ENCODE measurements at places on chromosomes 7 and 10.

DNA sequence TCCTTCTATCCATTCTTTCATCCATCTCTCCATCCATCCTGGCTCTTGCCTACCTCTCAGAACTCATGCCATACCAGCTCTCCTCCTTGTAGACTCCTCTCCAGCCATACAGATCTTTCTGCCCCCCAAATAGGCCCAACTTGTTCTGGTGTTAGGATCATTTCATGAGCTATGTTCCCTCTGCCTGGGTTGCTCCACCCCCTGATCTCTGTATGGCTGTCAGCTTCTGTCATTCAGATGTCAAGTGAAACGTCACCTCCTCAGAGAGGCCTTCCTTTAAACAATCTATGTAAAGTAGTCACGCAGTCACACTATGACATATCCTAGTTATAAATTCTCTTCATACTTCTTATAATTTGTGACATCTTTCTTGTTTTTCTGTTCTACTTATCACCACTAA, 42.3 kb upstream of the PNLIPRP3 start:
- no peak for DNase-seq

DNA sequence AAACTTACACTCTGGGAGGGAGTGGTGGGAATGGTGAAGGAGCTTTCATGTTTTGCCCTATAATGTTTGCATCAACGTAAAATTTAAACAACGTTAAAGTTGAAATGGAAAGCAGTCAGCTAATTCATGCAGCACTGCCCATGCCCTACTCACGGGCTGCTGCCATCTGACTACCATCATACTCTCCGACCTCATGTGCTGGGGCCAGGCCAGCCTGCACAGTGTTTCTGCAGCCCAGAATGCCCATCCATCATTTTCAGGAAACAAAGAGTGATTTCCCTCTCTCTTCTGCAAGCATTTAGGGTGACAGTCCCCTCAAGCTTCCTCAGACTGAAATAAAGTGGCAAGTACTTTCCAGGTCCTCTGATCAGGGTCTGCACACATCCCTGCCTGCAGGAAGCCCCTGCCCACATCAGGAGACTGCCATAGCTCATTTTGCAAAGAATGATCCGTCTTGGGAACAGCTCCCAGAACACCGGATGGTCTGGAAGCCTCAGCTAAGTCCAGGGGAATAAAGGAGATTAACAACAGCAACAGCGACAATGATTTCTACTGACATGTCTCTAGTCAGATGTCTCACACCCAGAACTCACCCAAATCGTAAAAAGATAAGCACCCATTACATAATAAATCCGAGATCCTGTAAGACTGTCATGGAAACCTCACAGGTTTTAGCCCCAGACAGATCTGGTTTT, 40.3 kb downstream of the ARHGAP22 start:
- DNase-seq, result no peak

DNA sequence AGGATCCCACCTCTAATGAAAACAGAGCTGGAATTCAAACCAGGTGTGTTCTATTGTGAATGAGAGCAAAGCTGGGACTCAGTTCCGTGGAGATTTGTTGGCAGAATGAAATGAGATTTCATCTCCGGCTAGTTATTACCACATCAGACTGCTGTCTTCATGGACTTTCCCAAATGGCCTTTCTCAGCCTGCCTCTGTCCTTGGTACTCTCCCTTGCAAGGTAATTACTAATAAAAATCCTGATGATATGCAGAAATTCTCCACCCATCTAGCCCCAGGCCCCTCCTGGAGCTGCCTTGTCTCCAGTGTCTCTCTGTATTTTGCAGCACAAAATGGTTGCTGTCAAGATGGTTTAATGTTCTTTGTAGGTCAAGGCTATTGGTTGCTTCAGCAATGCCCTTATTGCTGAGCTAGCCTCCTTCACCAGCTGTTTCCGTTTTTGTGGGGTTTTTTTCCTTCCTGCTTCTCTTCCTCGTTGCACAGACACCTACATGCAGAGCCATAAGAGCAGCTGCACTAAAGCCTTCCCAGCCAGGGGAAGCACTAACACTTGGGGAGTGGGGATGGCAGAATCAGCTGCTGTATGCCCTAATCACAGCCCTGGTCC, 185.0 kb upstream of the GHITM start:
- DNase-seq, result no peak

- no peak for DNase-seq
Measured at GRCh38 chr7:18610331-18610948, 114.9 kb downstream of the HDAC9 start.

GRCh38 chr7:124033807-124034753, 1.2 kb upstream of the TMEM229A start:
- no peak for DNase-seq

DNA sequence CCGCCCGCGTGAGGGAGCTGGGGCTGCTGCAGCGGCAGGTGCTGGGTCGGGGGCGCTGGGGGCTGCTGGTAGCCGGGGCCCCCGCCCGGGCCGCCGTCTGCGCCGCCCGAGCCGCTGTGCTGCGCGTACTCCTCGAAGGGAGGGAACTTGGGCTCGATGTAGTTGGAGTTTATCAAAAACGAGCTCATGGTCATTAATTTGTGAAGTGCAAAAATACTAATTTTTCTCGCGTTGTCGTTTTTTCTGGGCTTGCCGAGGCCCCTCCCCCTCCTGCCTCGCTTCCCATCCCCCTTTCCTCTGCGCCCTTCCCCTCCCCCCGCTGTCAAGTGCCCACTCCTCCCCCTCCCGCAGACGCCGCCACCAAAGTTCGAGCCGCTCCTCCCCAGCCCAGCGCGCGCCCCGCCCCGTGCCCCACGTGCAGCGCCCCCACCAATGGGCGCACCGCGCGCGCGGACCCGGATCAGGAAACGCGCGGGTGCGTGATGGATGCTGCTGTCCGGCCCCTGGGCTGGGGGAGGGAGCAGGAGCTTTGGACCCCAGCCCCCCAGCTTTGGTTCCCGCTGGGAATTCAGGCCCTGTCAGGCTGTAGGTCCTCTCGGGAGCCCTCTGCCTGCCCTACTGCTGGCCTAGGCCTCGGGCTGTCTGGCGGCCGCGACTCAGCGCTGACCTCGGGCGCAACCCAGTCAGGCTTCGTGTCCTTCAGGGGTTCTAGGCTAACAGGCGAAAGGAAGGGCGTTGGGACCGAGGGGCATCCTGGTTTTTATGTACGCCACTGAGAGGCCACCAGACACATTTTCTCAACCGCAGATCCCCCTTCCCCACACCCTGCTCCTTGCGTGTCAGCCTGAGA, at the start of gene HOXA4:
Gene HOXA4, minus strand, starts transcription at position 218 of the 850 bp plus-strand sequence. Its CDS starts 24 bp downstream, at position 194.
- DNase-seq, result no peak

GRCh38 chr10:121291823-121292222, 306.4 kb downstream of the FGFR2 start:
- DNase-seq, result no peak

DNA sequence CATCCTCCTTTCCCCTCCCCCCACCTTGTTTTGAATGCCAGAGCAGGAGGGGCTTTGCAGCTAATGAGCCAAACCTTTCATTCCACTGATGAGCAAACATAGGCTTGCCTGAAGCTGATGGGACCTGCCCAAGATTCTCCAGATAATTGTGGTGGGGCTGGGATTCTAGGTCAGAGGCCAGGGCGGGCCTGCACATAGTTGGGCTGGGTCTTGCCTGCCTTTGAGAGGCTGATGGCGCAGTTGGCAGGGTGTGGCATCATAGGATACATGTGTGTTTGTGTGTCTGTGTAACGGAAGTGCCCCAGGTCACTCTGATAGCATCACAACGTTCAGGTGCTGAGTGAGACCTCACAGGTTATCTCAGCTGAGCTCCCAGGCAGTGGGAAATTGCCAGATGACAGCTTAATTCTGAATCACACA, 22.9 kb downstream of the BTBD16 start:
- no peak for DNase-seq

GRCh38 chr10:115046686-115047236, 46.4 kb upstream of the ATRNL1 start:
- no peak for DNase-seq

- DNase-seq, result no peak
Measured at GRCh38 chr7:47318395-47319182, 263.3 kb downstream of the TNS3 start.

DNA sequence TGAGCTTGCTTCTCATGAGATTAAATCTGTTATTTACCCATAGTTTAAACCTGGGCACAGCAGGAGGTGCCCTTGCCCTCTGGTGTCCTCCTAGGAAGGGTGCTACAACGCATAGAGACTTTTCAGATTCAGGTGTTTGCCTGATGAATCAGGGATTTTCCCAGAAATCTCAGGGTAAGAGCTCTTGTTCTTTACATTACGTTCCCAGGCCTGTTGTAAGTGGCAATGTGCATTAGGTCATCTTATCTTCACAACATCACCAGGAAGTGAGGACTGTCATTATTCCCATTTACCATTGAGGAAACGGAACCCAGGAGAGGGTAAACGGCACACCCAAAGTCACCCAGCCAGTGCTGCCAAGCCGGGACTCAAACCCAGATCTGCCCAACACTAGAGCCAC, 73.0 kb downstream of the NHLRC2 start:
- no peak for DNase-seq

GRCh38 chr10:44233561-44234482, 151.1 kb downstream of the CXCL12 start:
- DNase-seq, result no peak

- no peak for DNase-seq
Measured at GRCh38 chr10:119489991-119490326, 52.6 kb downstream of the RGS10 start.

DNA sequence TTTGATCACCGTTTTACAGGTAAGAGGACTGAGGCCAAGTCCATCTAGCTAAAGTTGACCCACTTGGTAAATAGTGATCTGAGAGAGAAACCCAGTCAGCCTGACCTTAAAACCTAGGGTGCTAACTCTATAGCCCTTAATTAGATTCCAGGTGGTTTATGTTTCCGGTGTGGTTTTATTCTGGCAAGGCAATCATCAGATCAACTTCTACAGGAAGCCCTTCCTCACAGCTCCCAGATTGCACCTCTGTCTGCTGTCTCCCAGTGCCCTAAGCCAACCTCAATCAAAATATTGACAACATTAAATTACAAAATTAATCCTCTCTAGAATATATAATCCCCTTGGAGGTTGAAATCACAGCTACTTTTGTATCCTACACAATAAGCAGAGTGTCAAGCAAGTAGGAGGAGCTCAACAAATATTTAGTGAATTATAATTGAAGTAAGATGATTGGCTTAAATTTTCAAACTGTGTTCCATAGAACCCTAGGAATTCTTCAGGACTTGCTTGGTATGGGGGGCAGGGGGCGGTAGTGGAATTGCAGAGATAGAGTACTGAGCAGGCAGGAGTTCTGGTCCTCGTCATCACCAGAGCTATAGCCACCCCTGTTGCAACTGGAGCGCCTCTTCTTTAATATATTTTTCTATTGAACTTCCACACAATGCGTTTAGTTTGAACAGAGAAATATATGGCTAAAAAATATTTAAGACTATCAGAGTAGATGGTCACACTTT, 692.8 kb upstream of the LRRN3 start:
- DNase-seq, result no peak

GRCh38 chr10:79941146-79941545, 7.8 kb downstream of the SFTPD start:
- no peak for DNase-seq

DNA sequence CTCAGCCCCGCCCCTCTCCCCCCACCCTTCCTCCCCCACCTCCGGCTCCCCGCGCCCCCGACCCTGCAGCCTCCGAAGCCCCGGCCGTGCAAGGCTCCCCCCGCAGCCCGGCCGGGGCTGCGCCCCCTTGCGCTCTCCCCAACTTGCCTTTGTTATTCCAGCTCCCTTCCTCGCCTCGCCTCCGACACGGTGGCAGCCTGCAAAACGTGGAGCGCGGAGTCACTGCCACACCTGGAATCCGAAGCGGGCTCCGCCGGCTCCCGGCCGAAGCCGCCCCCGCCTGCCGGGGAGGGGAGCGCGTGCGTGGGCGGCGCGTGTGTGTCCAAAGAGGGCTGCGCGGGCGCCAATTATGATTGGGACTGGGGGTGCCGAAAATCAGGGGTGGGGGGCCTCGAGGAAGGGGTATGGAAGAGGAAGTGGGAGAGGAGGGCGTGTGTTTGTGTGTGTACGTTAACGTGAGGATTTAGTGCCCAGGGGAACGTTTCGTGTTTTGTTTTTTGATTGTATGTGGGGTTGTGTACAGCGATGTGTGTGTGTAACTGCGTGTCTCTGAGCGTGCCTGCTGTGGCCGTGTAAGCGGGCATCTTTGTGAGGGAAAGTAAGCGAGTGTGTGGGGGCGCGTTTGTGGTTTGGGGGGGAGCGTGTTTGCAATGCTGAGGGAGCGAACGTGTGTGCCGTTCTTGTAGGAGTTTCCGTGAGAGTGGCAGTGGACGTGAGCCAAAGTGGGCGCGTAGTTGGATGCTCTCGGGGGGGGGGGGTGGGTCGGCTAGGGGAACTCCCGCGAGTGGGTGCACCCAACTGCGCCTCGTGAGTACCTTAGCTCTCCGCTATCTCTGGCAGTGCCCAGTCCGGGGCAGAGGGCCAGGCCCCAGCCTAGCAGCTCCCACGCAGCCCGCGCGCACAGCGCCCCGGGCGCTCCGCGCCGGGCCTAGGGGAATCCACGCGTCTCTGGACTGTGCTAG, 1.2 kb upstream of the ZMIZ1 start:
- DNase-seq, result peak; percentile 38

- DNase-seq, result no peak
Measured at GRCh38 chr7:122438006-122438405, 133.5 kb upstream of the FEZF1 start.

DNA sequence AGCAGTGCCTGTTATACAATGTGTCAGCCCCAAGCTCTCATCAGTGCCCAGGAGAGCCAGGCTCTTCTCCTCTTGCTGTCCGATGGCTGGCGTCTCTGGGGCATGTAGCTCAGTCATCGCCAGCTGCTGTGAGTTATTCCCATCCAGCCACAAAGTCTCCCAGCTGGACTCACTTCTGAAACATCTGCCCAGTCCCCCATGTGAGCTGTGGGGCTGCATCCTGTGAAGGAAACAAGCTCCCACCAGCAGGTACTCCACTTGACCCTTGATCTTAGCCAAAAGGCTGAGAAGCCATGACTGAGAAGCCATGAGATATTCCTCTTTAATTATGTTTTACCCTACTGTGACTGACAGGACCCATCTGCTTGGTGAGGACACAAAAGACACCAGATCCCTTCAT, 212.7 kb upstream of the IGFBP3 start:
- DNase-seq, result no peak

DNA sequence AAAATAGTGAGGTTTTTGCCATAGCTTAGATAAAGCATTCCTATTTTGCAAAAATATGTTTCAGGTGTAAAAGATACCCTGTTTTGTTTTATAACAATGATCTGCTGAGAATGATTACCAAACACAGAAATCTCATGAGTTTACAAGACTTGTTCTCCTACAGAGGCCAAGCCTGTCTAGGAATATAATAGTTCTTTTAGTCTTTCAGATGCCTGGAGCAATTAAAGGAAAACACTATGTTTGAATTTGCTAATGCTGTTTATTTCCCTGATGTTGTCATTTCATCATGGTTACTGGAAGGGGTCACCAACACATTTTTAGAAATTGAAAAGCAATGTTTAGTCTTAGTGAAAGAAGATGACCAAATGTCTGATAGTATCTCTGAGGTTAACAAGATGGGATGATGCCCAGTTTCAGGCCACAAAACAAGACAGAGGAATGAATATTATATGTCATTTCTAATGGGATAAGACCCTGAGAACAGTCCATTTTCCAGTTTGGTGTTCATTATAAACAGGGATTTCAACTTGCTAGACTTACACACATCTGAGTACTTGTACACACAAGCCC, 559.9 kb downstream of the INHBA start:
- DNase-seq, result no peak

Measured in SHP77 (cell line).